Mesendoderm (in vitro differentiated cells): ENCODE measurements at places on chromosomes 16 and 17.

GRCh38 chr16:53922807-53923571, 219.0 kb downstream of the FTO start:
- no peak overlapping the region for H3K4me3 ChIP-seq
- DNase-seq = no peak
- H3K27ac ChIP-seq = no peak overlapping the region
- no peaks in the 10 kb centered on the region for H3K27me3 ChIP-seq

- H3K4me3 ChIP-seq = no peak overlapping the region
- H3K27ac ChIP-seq = no peak overlapping the region
- DNase-seq = no peak
Measured at GRCh38 chr16:86231321-86231995, 278.9 kb upstream of the FOXF1 start.

GRCh38 chr17:82849076-82849945, 9.5 kb upstream of the ZNF750 start:
- H3K27me3 ChIP-seq = no peaks in the 10 kb centered on the region
- H3K4me1 ChIP-seq = no peaks in the 10 kb centered on the region

GRCh38 chr16:30005341-30006094, 5.3 kb downstream of the DOC2A start:
- H3K27me3 ChIP-seq = no peaks in the 10 kb centered on the region
- DNase-seq = peak; percentile 48
- H3K36me3 ChIP-seq = peaks cover 2% of the 10 kb centered on the region
- no peaks in the 10 kb centered on the region for H3K4me1 ChIP-seq
- H3K27ac ChIP-seq = no peak overlapping the region

DNA sequence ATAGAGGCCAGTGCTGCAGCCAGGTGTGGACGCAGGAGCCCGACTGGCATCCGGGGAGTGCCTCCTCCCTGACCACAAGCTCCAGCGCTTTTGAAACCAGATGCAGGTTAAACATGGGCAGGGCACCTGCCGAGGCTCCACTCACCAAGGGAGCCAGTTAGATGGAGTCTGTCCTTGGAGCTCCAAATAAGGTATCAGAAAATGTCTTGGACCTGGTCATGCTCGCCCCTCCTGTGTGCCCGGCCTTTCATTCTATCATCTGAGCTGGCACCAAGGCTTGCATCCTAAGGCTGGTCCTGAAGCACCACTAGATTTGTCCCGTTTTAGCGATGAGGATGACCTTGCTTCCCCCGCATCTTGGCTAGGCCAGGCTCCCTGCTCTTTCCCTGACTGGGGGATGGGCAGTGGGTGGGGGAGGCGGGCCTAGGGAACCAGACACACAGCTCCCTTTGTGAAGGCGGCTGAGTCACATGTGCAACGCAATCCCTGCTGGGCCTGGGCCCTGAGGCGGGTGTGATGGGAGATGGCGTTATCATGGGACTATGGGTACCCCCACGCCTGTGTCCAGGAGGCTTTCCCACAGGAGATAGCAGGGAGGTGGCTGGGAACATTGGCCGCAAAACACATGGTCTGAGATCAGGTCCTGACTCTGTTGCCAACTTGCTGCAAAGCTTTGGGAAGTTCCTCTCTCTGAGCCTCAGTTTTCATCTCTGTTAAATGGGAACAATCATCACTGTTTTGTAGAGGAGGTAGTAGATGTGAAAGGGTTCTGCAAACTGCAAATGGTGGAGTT, 5.0 kb upstream of the ADGRG1 start:
- H3K4me3 ChIP-seq = no peak overlapping the region
- peaks cover under 1% of the 10 kb centered on the region for H3K4me1 ChIP-seq
- no peaks in the 10 kb centered on the region for H3K27me3 ChIP-seq
- peak; percentile 76 for DNase-seq
- H3K27ac ChIP-seq = no peak overlapping the region
